ENCODE measurements at places on chromosomes 1 and 21.

GRCh38 chr1:159949981-159950381 lies 4.1 kb downstream of the SLAMF9 start:
- DNase-seq: no peak

DNA sequence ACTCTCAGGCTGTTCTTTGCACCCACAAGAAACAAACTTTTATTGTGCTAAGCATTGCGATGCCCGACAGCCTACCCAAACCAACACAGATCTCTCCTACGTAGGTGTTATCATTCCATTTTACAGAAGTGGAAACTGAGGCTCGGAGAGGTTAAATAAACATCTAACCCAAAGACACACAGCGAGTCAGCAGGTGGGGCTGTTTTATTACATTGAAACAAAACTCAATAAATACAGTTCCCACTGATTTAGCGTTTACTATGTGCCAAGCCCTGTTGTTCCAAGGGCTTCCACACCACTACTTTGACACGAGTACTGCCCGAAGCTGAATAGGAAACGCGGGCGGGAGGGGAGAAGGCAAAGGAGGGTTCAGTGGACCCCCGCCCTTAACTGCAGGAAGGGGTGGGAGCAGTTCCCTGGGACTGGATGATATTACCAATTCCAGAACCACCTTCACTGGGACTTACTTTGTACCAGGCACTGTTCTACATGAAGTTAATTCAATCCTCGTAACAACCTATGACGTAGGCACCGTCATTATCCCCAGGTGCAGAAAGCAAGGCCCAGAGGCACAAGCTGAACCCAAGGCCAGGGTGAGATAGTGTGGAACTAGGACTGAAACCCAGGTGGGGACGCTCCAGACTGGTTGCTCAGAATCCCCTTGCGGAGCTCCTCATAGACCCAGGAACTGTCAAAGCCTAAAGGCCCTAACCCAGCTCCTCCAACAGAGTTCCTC lies 19.3 kb upstream of the ALDH4A1 start:
- DNase-seq: no peak

DNA sequence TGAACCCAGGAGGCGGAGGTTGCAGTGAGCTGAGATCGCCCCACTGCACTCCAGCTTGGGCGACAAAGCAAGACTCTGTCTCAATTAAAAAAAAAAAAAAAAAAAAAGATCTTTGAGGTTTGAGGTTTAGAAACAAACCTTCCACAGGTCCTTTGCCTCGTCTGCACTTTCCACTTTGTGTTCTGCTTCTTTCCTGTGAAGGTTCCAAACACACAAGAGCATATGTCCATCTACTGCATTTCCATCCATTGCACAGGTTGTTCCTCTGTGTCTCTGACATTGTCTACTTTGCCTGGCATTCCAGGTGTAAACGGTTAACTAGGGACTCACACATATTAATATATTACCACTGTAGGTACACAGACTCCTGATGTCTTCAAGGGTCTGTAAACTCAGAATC lies 40.1 kb downstream of the DSTYK start:
- DNase-seq: no peak

DNA sequence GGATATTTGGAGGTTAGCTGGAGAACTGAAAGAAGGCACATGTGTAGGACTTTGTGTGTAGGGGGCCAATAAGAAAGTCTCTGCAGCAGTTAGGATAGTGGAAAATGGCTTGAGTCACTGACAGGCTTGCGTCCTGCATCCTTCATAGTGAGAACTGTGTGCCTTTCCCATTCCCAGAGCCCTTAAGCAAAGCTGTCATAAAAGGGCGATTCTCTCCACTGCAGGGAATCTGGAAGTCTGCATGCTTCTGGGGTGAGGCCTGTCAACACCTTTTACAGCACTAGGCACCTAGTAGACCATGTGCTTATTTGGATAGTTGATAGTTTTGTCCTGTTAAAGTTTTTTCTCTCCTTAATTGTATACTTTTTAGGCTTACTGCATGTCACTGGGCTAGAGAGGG lies 39.4 kb upstream of the MACF1 start:
- DNase-seq: no peak

GRCh38 chr1:184021728-184022127 lies 15.8 kb downstream of the COLGALT2 start:
- no peak for DNase-seq

DNA sequence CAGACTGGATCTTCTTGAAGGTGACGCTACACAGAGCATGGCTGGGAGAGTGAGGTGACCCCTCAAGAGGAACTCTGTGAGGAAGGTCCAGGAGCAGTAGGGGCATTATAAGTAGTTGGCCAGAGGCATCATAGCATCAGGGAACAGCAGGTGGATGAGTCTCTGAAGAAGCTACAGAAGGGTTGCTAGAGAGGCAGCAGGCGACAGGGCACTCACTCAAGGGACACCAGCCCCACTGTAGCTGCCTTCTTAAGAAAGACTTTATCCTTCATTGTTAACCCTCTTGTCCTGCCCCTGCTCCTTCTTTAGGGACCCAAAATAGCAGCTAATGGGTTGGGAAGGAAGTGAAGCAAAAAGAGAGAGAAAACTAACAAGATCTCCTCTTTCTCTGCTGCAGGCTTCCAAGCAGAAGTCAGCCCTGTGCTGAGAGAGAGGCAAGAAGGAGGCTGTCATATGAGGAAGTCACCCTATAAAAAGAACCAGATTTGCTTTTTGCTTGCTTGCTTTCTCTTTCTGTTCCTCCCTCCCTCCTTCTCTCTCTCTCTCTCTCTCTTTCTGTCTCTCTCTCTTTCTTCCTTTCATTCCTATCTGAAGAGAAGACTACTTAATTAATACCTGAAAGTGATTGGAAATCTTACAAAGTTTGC lies 7.7 kb upstream of the CD5L start:
- DNase-seq: no peak

- no peak for DNase-seq
These were observed 14.7 kb upstream of the NBPF11 start for GRCh38 chr1:148166558-148167492.

GRCh38 chr1:160436966-160437365 lies 36.6 kb downstream of the VANGL2 start:
- no peak for DNase-seq
